ENCODE measurements at places on chromosomes 16 and 17.
A peak's percentile ranks its signal among the peaks of the same experiment; 100 is the strongest.

GRCh38 chr16:785563-786535 is 2.3 kb downstream of the RPUSD1 start:
- peak; percentile 26 for DNase-seq

DNA sequence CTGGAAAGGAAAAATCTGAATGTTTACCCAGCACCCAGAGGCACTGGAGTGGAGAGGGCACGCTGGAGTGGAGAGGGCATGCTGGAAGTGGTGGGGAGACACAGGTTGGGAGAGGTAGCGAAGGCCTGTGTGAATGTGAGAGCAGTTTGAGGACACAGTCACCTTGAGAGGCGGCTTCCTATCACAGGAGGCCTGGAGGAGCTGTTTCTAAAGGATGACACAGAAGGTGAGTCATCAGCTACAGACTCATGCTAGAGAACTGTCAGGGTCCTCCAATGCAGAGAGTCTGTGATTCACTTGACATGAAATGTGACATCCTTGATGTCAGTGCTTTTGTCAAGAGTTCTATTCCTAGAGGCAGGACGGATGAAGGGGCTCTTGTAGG is 13.8 kb downstream of the CTRL start:
- DNase-seq: no peak

DNA sequence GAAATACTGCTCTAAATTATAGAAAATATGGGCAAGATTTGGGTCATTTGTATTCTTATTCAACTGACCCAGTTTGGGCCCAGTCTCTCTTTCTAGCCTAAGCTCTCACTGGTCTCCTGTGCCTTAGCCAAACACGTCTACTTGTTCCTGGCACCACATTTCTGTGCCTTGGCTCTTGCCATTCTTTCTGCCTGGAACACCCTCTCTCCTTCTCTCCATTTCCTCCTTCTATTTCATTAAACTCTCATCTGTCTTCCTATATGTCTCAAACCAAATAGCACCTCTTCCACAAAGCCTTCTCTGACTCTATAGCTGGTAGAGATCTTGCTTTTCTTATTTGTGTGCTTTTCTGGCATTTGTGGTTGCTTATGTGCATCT is 37.7 kb upstream of the NUFIP2 start:
- no peak for DNase-seq

- DNase-seq: no peak
Observed at GRCh38 chr17:81962499-81963441, 1.8 kb upstream of the NOTUM start.

GRCh38 chr17:73121506-73121905 is 29.0 kb upstream of the SLC39A11 start:
- no peak for DNase-seq

DNA sequence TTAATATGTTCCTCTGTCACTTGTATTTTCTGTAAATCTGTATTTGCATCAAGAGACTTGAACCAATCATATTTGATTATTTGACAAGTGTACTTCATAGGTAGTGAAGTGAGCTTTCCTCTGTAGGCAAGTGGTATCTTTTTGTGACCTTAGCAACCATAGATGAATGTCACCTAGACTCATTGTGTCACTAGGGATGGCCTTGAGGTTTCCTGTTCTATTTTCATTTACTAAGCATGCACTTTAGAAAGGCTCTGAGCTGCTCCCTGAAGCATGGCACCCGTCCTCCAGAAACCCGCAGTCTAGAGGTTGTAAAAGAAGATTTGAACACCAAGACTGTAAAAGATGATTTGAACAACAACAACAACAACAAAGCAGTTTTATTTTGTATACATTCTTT is 151.7 kb downstream of the PRKCB start:
- no peak for DNase-seq

- peak; percentile 22 for DNase-seq
Observed at GRCh38 chr16:79933603-79934002, 333.1 kb upstream of the MAF start.

DNA sequence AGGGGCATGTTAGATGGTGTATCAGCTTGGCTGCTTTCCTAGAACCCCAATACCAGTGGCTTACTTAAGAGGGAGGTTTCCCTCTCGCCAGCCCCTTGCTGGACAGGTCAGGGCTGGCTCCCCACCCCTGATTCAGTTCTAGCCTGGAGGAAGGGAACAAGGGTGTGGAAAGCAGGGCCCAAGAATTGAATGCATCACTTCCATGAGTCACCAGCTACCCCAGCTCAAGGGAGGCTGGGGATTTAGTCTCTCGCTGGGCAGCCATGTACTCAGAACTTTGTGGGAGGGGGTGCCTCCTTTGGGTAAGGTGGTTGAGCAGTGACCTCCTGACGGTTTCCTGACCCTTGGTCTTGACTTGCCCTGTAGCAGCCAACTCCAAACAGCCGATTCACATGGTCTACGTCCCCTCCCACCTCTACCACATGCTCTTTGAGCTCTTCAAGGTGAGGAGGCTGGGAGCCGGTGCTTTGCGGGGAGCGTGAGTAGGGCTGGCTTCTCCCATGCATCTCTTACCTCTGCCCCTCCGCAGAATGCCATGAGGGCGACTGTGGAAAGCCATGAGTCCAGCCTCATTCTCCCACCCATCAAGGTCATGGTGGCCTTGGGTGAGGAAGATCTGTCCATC is 12.8 kb downstream of the PDK2 start:
- DNase-seq: no peak

DNA sequence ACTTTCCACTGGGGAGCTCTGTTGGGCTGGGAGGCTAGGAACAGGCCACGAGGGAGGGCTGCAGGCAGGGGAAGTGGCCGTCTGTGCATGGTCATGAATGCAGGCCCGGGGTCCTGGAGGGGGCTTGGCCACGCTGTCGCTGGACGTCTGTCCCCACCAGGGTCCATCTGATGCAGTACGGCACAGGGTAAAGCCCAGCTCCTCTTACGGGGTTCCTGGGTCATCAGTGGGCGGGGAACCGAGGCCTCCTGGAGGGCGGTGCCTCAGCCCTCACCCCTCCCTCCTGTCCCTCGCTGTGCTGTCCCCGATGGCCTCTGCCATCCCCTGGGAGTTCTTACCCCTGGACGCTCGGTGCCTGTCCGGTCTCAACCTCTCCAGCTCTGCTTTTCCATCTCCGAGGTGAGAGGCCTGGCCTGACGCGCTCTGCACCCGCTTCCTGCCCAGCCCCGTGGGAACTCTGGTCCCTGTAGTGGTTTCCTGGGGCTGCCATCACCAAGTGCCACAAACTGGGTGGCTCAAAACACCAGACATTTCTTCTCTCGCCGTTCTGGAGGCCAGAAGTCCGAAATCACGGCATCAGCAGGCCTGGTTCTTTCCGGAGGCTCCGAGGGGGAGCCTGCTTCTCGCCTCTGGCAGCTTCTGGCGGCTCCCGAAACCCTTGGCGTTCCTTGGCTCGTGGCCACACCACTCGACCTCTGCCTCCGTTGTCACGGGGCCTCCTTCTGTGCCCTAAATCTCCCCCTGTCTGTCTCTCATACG is 182.8 kb downstream of the SEC14L1 start:
- no peak for DNase-seq

GRCh38 chr17:6137716-6138502 is 67.7 kb downstream of the WSCD1 start:
- DNase-seq: no peak

GRCh38 chr16:75787440-75787839 is 61.1 kb upstream of the CPHXL start:
- DNase-seq: no peak

DNA sequence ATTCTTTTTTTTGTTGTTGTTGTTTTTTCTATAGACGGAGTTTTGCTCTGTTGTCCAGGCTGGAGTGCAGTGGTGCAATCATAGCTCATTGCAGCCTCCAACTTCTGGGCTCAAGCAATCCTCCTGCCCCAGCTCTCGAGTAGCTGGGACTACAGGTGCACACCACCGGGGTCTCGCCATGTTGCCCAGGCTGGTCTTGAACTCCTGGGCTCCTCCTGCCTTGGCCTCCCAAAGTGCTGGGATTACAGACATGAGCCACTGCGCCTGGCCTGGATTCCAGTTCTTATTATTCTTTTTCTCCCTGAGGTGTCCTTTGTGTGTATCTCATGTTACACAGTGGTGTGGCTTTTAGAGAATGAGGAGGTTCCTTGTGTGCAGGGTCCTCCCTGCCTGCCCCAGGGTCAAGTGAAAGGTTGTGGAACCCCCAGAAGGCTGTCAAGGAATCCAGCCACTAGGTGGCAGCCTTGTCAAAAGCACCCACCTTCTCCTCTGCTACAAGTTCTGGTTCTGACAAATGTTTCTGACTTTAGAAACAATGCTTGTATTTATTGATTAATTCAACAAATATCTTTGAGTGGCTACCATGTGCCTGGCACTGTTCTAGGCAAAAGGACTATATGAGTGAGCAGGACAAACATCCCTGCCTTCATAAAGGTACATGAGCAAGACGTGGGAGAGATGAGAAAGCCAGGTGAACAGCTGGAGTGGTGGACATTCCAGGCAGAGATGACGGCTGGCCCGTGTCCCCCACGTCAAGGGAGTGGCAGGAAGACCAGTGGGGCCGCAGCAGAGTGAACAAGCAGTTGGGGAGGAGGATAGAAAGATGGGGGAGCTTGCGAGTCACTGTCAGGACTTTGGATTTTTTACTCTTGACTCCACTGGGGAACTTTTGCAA is 112.4 kb downstream of the SPECC1 start:
- peak; percentile 79 for DNase-seq

- no peak for DNase-seq
Observed at GRCh38 chr16:88927661-88928060, 49.3 kb downstream of the CBFA2T3 start.

DNA sequence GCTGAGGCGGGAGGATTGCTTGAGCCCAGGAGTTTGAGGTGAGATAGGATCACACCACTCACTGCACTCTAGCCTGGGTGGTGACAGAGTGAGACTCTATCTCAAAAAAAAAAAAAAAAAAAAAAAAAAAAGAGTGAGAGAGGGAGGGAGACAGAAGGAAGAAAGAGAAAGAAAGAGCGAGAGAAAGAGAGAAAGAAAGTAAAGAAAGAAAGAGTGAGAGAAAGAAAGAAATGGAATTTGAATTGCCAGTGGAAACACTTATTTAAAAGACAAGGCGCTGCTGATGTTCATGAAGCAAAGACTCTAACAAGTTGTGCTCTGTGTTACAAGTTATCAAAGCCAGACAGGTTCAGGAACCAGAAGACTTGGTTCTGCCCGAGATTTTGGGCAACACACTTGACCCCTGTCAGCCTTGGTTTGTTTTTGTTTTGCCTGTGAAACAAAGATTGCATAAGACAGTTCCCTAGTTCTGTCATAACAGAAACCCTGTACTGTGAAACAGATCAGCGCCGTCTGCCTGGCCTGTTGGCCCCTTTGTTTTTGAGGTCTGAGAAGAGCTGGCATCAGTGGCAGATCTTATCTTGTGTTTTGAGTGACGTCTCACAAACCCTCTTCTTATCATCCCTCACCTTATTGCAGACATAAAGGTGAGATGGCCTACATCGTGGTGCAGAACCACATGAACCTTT is 55.4 kb upstream of the ENDOV start:
- DNase-seq: no peak

- no peak for DNase-seq
Observed at GRCh38 chr16:28192806-28193529, 18.8 kb downstream of the XPO6 start.

GRCh38 chr17:55925440-55925839 is 174.6 kb downstream of the PCTP start:
- no peak for DNase-seq
